ENCODE measurements at places on chromosomes 11 and 22.

DNA sequence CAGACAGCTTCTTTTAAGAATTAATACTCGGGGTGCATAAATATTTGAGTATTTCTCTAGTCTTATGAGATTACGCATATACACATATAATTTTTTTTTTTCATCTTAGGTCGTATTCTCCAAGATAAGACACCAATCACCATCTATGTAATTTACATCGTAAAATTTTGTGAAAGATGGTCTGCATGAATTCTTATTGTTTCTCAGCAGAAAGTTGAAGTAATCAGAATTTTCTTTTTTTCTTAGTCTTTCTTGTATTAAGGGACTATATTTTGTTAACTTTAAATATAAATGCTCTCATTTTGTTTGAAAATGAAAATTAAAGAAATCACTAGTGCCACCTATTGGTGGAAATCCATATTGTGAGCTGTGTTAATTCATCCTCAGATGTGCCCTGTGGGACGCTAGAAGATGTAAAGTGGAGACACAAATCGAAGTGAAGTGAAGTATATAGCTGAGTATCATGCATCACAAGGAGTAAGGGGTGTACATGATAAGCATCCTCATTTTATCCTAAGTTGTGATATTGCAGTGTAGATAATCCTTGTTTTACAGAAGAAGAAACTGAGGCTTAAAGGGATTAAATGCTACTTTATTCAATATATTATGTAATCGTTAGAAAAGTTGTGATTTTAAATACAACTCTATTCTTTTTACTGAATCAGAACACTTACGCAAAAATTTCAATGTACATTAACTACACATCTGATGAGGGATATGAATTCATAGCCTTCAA, 2084.3 kb downstream of the LRRC4C start:
- DNase-seq = peak; percentile 11

GRCh38 chr22:27719535-27720227, 81.9 kb downstream of the MN1 start:
- DNase-seq = peak; percentile 30

DNA sequence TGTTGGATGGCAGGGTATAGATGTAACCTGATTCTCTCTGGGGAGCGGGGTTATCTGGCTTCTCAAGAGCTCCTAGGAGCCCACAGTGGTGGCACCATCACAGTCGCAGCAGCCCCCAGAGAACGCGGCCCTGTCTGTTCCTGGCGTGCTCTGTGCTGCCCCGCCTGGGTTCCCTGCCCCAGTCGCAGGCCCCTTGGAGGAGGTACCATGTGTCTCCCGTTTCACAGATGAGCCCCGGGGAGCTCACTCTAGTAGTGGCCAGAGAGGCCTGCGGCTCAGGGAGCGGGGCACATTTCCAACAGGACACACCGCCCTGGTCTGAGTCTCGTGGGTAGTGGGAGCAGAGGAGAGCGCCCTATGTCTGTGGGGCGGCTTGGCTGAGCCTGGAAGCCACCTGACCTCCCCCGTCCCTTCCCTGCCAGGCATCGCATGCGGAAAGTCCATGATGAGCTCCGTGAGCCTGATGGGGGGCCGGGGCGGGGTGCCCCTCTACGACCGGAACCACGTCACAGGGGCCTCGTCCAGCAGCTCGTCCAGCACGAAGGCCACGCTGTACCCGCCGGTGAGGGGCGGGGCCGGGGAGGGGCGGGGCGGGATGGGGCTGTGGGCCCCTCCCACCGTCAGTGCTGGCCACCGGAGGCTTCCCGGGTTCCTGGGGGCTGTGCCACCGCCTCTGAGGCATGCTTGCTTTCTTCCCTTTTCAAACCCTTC, 21.0 kb upstream of the PPP6R3 start:
- no peak for DNase-seq

- no peak for DNase-seq
Observed at GRCh38 chr11:61657566-61658290, 22.5 kb upstream of the DAGLA start.

GRCh38 chr11:18699269-18699596, 654 bp downstream of the TMEM86A start:
- no peak for DNase-seq

Measured in fibroblast of mammary gland (primary cell).